ENCODE measurements at places on chromosomes 6 and 20. TPM values are rescaled to one million over a fixed set of nuclear protein-coding genes. Genes with fewer than 3 reads are reported as not detected.

TXNDC5 gene
- 498 TPM for total RNA-seq

COL19A1 gene
- not detected for total RNA-seq

SLC22A7 gene
- not detected for total RNA-seq

FKBP5 gene
- total RNA-seq = 1.9 TPM

CNKSR3 gene
- 2.4 TPM for total RNA-seq

SAPCD1 gene
- total RNA-seq = not detected

TTLL9 gene
- not detected for total RNA-seq

Measured in GM23248 (cell line).